Glutamatergic neuron (in vitro differentiated cells): ENCODE measurements at places on chromosomes 7 and 10. TPM values are rescaled to one million over a fixed set of nuclear protein-coding genes. Genes with fewer than 3 reads are reported as not detected.

The LRRC4 gene
- 60.0 TPM for total RNA-seq

The SFXN3 gene
- total RNA-seq = 5.2 TPM

DNA sequence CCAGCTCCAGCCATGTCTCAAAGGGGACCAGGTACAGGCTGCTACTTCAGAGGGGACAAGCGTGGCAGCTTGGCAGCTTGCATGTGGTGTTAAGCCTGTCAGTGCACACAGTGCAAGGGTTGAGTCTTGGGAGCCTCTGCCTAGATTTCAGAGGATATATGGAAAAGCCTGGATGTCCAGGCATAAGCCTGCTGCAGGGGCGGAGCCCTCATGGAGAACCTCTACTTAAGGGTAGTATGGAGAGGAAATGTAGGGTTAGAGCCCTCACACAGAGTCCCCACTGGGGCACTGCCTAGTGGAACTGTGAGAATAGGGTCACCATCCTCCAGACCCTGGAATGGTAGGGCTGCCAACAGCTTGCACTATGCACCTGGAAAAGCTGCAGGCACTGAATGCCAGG is 7.7 kb upstream of the NT5C3A start:
- no peak for DNase-seq

The OPN1SW gene
- not detected for total RNA-seq

- no peak for DNase-seq
Observed at GRCh38 chr7:55022002-55022985, 3.5 kb downstream of the EGFR start.

GRCh38 chr7:91598791-91599190 is 281.7 kb downstream of the MTERF1 start:
- DNase-seq = no peak

The FZD1 gene
- 4.9 TPM for total RNA-seq

GRCh38 chr7:137987968-137988367 is 13.9 kb downstream of the CREB3L2 start:
- no peak for DNase-seq

The C10orf105 gene
- not detected for total RNA-seq

- DNase-seq = no peak
Observed at GRCh38 chr10:96889415-96890171, 57.5 kb downstream of the LCOR start.

DNA sequence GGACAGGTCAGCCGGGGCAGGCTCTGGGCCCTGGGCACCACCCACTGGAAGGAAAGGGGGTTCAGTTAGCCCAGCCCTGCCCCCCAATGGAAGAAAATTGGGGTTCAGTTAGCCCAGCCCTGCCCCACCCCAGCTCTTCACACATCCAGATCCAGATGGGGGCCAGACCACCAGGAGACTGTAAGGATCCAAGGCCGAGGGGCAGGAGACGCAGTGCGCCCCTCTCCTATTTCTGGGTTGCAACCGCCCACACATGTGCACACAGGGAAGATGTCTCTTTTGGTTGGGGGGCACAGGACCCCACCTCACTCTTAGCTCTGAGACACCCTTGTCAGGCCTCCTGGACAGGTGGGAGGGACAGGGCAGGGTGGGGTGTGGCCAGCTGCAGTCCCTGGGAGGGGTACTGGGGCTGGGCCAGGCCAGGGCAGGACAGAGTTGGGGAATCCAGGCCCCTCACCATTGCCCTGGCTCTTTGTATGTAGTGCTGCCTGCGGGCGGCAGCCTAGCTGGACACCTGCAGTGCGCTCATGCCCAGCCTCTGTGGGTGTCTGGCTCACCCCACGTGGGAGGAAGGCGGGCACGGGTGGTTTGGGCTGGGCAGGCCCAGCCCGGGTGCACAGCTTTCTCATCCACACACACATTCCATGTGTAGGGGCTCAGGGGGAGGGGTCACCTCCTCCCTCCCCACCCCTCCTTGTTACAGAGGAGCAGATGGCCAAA is 141.2 kb downstream of the LHPP start:
- DNase-seq = peak; percentile 18

The SLC39A12 gene
- not detected for total RNA-seq

GRCh38 chr10:7819121-7819460 is 786 bp downstream of the TAF3 start:
- no peak for DNase-seq

- no peak for DNase-seq
Observed at GRCh38 chr10:108052981-108053380, 888.5 kb upstream of the SORCS1 start.

DNA sequence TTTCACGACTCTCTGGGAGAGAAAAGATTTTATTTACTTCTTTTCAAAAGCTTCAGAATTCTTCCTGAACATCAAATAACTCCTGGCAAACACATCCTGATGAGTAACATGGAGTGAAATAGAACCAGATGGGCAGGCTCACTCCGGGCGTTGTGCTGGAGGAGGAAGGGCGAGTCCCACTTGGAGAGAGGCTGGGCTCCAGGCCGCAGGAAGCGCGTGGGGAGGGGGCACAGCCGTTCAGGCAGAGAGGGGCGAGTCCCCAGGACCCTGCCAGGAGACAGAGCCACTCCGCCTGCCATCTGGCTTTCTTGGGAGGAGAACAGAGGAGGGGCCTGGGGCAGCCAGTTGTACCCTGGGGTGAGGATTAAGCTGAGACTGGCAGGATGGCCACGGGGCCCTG is 265.9 kb upstream of the ZMIZ1 start:
- no peak for DNase-seq

The LBX1 gene
- total RNA-seq = not detected

The FEZF1 gene
- total RNA-seq = 12.7 TPM

- no peak for DNase-seq
Observed at GRCh38 chr10:93630625-93631557, 18.6 kb downstream of the PDE6C start.

GRCh38 chr7:131533151-131533559 is 23.3 kb downstream of the PODXL start:
- no peak for DNase-seq

The EIF5AL1 gene
- total RNA-seq = 0.61 TPM

DNA sequence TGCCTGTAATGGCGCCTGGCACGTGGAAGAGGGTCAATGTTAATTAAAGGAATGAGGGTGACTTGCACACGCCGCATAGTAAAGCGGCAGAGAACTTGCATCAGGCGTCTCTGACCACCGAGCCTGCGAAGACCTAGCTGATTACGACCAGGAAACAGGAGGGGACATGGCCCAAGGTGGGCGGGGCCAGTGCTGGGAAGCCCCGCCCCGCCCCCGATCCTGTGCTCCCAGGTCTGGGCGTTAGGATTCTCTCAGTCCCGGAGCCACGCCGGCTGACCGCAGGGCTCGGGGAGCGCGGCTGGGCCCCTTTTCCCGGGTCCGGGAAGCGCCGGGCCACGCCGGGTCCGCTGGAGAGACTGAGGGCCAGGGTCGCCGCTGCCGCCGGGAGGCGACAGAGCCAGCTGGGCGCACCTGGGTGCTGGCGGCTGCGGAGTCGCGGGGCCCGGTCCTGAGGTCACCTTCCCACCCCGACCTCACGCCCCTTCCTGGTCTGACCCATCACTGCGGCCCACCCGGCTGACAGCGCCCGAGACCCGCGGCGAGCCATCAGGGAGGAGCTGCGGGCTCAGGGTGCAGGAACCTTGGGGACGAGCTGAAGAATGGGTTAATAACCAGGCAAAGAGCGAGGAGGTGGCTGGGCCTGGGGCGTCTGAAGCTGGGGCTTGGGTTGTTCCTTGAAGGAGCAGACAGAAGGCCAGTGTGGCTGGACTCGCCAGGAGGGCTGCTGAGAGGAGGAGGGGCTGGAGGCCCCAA is 23.0 kb upstream of the GRID1 start:
- peak; percentile 60 for DNase-seq

DNA sequence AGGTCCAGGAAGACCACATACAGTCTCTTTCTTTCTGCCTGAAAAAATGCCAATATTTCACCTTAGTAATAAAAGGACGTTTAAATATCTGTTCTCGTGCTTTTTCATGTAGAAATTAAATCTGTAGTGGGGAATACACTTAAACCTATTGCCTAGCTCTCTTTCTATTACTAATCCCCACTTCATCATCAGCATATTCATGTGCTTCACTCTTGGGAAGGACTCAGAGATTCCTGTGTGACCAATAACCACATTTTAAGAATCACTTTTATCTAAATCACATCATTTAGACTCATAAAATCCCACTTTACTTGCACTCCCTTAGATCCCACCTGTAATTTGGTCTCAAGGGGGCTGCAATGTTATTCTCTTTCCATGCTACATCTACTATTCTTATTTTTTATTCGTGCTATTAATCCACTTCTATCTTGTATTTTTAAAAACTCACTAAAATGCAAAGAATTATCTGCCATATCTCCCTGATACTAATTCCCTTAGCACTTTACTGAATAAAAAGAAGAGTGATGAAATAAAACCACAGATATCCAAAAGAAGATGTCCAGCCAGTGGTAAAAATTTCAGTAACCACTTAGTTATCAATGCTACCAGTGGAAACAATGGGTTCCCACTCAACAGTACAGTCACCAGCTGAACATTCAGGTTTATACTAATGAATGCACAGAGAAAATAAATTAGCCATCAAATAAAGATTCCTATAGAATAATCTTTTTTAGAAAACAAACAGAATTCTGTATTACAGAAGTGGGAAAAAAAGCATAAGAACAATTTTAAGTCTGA is 102.1 kb downstream of the PPP1R17 start:
- DNase-seq = no peak

DNA sequence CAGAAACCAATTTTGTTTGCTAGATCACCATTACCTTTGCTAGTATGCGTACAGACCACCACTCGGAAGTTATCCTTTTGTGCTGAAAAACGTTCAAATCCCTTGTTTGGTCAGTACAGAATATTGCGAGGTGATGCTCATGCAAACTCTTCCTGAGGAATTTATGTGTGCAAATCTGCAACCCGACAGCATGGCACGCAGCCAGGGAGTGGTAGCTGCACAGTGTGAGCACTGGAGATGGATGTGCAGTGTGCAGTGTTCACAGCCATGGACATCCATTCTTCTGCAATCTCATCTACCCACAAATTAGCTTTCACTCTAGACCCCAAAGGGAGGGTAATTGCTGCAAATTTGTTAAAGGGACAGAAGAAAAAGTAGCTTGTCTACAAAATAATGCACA is 72.2 kb downstream of the CACUL1 start:
- DNase-seq = no peak

DNA sequence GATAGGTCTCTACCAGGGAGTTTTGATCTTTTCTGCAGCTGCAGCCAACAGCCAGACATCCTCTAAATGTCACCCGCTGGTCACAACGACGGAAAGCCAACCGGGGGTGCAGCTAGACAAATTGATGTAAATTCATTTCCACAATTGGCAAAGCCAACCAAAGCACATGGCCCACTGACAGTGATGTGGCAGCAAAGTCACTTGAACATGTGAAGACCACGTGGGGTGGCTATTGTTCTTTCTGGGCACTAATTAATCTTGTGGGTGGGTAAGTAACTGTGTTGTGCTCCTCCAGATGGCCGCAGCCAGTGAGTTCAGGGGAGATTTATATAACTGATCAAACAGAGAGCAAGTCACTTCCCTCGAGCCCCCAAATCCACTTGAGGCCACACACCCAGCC is 354.1 kb downstream of the ANKRD30A start:
- DNase-seq = no peak

DNA sequence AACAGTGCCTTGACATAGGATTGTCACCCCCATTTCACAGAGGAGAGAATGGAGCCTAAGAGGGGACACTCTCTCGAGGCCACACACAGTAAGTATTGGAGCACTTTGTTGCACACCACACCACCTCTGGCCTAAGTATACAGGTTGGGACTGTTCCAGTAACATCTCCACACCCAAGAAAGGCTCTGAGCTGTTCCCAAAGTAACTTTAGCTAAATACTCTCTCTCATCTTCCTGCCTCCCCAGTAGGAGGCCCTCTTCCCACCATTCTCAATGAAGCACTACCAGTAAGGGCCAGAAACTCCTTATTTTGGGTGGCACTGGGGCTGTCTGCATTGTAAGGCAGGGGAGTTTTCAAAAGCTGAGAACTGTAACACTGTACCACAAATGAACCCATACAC is 189.5 kb downstream of the ZNF438 start:
- DNase-seq = no peak

DNA sequence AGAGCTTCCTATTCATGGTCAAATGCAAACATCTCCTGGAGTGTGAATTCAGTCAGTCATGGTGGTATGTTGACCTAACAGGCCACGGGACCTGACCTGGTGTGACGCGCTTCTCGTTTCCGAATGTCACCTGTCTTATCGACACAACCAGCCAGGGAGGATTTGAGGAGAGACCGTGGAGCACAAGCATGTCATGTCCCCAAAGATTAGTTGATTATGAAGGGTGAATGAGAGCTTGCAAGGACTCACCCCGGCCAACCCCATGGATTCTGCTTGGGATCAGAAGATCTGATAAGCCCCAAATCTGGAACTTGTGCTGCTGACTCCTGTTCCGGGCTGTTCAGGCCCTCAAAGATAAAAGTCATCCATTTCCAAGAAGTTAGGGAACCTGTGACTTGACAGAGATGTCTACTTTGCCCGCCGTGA is 10.5 kb downstream of the ADRA2A start:
- no peak for DNase-seq

- DNase-seq = no peak
Observed at GRCh38 chr7:143811-144453, 48.4 kb upstream of the FAM20C start.

- DNase-seq = no peak
Observed at GRCh38 chr7:30475580-30475979, 3.0 kb downstream of the NOD1 start.

The MOGAT3 gene
- total RNA-seq = not detected

GRCh38 chr10:17076626-17077345 is 52.8 kb downstream of the CUBN start:
- DNase-seq = no peak

- DNase-seq = no peak
Observed at GRCh38 chr7:37068902-37069301, 344.6 kb upstream of the AOAH start.

- no peak for DNase-seq
Observed at GRCh38 chr10:77844713-77845445, 81.7 kb downstream of the DLG5 start.

The ABCC2 gene
- total RNA-seq = 0.39 TPM

The SPDYE1 gene
- not detected for total RNA-seq

GRCh38 chr10:130233426-130233825 is 97.2 kb downstream of the GLRX3 start:
- no peak for DNase-seq

- DNase-seq = no peak
Observed at GRCh38 chr10:74983383-74983782, 128.1 kb upstream of the SAMD8 start.

- DNase-seq = no peak
Observed at GRCh38 chr10:133042061-133042460, 45.7 kb upstream of the ADGRA1 start.
